Daoy (cell line): ENCODE measurements at places on chromosomes 1 and 21. TPM values are rescaled to one million over a fixed set of nuclear protein-coding genes. Genes with fewer than 3 reads are reported as not detected.

DNA sequence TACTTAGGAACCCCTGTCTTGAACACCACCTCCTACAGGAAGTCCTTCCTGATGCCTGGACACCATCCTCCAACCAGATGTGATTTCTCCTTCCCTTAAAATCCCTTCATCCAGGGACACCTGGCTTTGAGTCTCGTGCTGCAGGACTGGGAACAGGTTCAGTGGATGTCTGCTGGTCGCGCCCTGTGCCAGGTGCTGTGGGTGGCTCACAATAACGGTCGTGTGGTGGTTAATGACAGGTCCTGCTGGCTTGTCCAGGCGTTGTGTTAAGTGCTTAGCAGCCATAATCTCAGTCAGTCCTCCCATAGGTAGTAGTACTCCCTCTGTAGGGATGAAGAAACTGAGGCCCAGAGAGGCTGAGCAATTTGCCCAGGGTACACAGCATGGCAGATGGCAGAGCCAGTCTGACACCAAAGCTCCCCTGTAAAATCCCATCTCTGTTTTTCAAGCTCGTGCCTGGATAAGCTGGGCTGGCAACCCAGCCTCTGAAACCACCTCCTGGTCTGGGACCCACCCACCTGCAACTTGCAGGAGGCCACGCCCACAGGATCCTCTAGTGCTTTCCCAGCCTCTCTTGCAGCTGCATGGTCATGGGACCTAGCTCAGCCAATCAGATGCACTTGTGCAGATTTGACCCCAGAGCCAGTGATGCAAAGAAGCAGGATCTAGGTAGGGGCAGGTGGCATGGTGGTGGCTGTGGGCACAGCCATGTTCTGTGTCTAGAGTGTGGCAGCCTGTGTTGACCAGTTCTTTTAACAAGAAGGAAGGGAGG, 106.0 kb upstream of the IFFO2 start:
- DNase-seq, result no peak

DNA sequence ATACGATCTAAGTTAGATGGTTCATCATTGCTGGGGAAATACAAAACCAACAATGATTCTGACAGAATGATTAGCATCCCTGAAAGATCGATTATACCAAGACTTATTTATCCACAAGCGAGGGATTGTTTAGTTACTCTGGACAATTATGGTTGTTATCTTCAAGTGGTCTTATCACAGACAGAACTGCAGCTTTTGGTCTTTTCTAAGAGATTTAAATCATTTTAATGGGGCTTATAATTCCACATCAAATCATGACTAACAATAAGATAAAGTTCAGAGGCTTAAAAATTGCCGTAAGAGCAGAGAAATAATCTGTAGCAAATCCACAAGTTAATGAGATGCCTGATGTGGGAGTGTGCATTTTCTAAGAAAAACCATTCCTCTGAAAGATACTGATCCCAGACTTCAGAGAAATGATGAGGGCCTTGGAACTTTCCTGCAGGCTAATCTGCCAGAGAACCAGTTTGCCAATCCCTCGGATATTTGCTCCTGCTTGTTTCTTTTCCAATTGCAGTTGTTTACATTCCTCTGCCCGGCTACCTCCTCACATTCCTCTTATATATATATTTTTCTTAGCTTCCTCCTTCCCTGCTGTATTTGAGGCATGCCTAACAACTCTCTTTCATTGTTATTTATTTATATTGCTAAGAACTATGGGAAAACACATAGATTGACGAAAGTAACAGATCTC, 134.8 kb downstream of the BACH1 start:
- DNase-seq, result no peak

- DNase-seq, result no peak
Measured at GRCh38 chr1:208513799-208514198, 269.6 kb upstream of the PLXNA2 start.

DNA sequence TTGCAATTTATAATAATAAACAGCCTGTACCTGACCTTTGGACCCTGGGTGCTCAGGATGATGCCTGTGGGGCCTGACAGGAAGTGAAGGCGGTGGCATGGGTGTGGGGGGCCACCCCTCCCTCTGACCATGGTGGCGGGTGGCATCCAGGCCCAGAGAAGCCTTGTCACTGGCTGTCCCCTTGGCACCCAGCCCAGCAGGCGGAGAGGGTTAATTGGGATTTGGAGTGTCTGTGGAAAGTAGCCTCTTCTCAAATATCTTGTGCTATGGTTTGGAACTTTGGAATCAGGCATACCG, 20.5 kb downstream of the SOX13 start:
- no peak for DNase-seq

DNA sequence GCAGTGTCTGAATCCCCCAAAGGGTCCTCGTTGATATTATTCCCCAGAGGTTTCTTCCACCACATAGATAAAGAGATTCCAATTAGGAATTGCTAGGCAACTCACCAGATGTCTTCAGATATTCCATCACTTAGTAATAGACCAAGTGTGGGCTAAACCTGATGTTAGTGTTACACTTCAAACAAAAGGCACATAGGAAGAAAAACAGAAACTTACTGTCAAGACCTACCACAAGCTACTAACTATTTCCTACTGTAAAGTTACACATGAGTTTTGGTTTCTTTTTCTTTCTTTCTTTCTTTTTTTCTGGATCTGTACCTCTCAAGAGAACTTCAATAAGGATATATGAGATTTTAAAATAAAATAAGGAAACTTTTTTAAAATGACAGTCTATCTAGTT, 879.1 kb upstream of the NEGR1 start:
- no peak for DNase-seq

- no peak for DNase-seq
Measured at GRCh38 chr1:228988664-228989063, 253.4 kb downstream of the RHOU start.

Gene SCCPDH
- 65.0 and 80.3 TPM in 2 replicates for total RNA-seq

Gene ERVH48-1
- total RNA-seq, result not detected in 2 replicates
